Airway epithelial cell (primary cell): ENCODE measurements at places on chromosomes 5 and 9. TPM values are rescaled to one million over a fixed set of nuclear protein-coding genes. Genes with fewer than 3 reads are reported as not detected.

The PCDHB6 gene
- total RNA-seq = 0.14 TPM in 1 of 2 replicates, not detected in the other

The ITK gene
- not detected in 2 replicates for total RNA-seq

The ARL14EPL gene
- not detected in 2 replicates for total RNA-seq

The NUTM2F gene
- not detected in 2 replicates for total RNA-seq

The UNC5A gene
- 0.05 TPM in 1 of 2 replicates, not detected in the other for total RNA-seq

The ALDOB gene
- total RNA-seq = not detected in 2 replicates

The ERAP2 gene
- 7.9 and 11.3 TPM in 2 replicates for total RNA-seq
